ENCODE measurements at places on chromosomes 11 and 22.

DNA sequence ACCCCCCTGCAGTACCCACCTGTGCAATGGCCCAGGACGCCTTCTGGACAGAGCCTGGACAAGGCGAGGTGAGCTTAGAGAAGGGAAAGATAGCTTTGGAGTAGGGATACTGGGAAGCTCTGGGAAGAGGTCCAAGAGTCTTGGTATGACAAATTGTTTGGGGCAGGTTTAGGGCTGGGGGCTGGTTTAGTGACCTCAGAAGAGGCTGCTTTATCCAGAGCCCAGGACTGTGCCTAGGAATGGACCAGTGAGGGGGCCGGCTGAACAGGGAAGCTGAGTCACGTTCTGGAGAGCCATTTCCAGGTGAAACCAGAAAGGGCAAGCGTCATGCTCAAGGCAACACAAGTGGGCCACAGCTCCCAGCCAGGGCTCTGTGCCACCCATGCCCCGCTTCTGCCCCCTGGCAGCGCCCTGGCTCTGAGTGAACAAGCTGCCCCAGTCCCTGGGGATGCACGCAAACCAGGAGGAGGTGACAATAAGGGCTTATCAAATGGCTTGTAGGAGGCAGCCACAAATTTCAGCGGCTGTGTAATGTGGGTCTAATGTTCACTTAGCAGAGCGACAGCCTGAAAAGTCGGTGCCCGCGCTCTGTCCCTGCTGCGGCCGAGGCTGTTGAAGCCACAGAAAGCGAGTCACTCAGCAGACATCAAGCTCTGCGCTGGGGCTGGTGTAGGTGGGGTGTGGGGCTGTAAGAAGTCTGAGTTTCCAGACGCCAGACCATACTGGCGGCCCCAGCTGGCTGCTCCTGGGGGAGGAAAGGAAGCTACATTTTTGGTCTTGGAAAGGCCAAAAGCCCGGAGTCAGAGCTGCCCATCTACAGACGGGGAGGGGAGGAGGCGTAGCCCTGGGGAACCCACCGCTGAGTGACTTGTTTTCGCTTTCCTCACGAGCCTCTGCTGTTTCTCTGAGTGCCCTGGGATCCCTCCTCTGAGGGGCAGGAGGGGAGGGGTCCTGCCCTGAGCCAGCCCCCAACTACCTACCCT lies 18.3 kb upstream of the SYT7 start:
- no peak for DNase-seq

DNA sequence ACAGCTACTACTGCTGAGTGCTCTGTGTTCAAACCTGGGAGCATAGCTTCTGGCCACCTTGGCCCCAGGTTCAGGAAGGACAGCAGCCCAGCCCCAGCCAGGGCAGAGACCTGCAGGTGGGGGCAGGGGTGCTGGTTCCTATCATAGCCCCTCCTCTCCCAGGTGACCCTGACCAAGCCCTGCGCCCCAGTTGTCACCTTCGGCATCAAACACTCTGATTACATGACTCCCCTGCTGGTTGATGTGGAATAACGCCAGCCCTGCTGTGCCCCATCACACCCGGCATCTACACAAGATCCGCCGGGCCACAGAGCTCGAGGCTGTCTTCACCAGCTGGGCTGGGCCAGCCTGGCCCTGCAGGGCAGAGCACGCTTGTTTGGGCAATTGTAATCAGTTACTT lies 6.9 kb downstream of the SCGB1C1 start:
- no peak for DNase-seq

- DNase-seq, result no peak
These were observed 168.1 kb downstream of the DBX1 start for GRCh38 chr11:19992162-19992561.

DNA sequence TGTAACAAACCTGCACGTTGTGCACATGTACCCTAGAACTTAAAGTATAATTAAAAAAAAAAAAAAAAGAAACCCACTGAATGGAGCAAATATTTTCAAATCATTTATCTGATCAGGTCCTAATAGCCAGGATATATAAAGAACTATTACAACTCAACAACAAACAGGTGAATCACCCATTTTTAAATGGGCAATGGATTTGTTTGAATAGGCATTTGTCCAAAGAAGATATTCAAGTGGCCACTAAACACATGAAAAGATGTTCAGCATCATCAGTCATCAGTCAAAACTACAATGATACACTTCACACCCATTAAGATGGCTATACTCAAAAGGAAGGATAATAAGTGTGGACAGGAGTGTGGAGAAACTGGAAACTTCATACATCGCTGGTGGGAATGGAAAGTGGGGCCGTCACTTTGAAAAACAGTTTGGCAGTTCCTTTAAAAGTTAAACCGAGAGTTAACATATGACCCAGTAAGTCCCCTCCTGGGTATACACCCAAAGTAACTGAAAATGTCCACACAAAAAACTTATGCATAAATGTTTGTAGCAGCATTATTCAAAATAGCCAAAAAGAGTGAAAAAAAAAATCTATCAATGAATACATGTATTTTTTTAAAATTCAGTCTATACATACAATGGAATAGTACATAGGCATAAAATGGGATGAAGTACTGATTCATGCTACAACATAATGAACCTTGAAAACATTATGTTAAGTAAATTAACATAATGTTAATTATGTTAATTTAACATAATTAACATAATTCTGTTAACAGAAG lies 53.1 kb downstream of the ARRB1 start:
- no peak for DNase-seq

DNA sequence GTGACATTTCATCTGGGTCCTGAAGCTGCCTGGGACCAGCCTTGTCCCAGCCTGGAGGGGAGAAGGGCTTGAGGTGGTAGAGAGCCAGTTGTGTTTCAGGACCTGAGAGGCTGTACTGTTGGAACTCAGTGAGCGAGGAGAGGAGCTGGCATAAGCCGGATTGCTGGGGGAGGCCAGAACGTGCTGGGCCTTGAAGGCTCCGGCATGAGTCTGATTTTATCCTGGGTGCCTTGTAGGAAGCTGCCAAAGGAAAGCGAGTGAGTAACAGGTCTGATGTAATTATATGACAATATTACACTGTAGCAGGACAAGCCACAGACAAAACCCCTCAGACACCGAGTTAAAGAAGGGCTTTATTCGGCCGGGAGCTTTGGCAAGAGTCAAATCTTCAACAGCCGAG lies 17.2 kb downstream of the AP2A2 start:
- DNase-seq, result no peak
